ENCODE measurements at places on chromosomes 11 and 22.
A peak's percentile ranks its signal among the peaks of the same experiment; 100 is the strongest.

GRCh38 chr22:22687638-22688500, 43.5 kb downstream of the GGTLC2 start:
- no peak overlapping the region for H3K27ac ChIP-seq
- DNase-seq, result no peak
- no peak overlapping the region for H3K4me3 ChIP-seq
- no peaks in the 10 kb centered on the region for H3K4me1 ChIP-seq
- no peaks in the 10 kb centered on the region for H3K36me3 ChIP-seq

DNA sequence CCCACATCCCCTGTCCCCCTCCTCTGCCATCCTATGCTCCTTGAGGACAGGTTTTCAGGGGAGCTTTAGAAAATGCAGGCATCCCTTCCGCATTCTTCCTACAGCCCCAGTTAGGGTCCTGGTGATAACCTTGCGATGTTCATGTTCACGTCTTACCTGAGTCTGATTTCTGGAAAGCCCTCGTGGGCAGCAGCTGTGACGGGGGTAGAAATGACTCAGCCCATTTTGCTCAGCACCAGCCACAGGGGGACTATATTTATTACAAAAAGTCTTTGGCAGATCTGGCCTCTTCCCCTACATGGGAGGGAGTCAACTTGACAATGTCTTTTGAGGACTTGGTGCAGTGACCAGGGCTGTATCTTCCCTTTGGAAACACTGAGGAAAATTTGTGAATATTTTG, 12.3 kb downstream of the PKNOX2 start:
- no peaks in the 10 kb centered on the region for H3K36me3 ChIP-seq
- H3K27me3 ChIP-seq, result no peaks in the 10 kb centered on the region
- DNase-seq, result no peak
- H3K4me1 ChIP-seq, result peaks cover 51% of the 10 kb centered on the region

- peak; percentile 77 for DNase-seq
- no peaks in the 10 kb centered on the region for H3K27me3 ChIP-seq
- H3K4me3 ChIP-seq, result no peak overlapping the region
- no peaks in the 10 kb centered on the region for H3K4me1 ChIP-seq
These were observed 33.0 kb upstream of the P2RY2 start for GRCh38 chr11:73184953-73185671.

DNA sequence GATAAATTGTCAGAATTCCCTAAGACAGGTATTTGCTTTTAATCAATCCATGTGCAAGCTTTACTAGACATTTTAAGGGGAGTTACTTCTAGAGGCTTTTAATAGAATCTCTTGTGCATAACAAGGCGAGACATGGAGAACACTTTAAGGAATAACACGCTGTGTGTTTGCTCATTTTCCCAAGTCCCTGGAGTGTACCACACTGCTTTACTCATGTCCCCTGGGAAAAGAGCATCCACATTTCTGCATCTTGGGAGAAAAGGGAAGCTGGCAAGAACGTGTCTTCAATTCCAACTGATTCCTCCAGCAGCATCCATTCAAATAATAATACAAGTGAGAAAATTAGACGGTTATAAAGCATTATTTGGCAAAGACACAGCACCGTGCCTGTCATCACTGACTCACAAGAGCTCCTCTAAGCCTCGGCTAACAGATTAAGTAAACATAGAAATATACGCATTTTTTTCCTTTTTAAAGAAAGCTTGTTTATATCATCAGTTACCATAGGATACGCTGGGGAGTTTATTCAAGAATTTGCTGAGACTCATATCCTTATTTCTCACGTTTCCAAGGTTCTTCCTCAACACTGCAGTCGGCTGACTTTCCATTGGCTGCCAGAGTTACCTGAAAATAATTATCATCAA, 121.5 kb downstream of the CD44 start:
- H3K4me3 ChIP-seq, result no peak overlapping the region
- no peak overlapping the region for H3K27ac ChIP-seq
- DNase-seq, result no peak
- no peaks in the 10 kb centered on the region for H3K27me3 ChIP-seq
- no peaks in the 10 kb centered on the region for H3K36me3 ChIP-seq
- H3K4me1 ChIP-seq, result no peaks in the 10 kb centered on the region

GRCh38 chr11:13339195-13340153, 61.9 kb downstream of the BMAL1 start:
- peak overlapping the region; percentile 8 for H3K27ac ChIP-seq
- H3K4me1 ChIP-seq, result no peaks in the 10 kb centered on the region
- no peaks in the 10 kb centered on the region for H3K27me3 ChIP-seq
- H3K36me3 ChIP-seq, result no peaks in the 10 kb centered on the region

DNA sequence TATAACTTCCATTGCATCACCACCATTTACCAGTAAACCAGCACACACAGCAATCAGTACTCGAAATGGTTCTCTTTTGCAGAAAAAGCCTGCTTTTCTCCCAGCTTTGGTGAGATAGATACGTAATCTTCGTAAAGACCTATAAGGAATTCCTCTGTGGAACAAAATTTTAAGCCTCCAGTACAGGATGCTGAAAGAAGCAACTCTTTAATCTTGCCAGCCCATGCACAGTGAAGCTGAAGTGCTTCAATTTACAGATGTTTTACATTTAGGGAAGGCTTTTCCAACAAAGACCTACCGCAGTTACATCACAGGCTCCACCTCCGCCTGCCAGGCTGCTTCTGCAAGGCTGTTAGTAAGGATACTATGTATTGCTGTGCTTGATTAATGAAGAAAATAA, 1.9 kb downstream of the ELMOD1 start:
- DNase-seq, result no peak
- H3K4me1 ChIP-seq, result no peaks in the 10 kb centered on the region
- H3K36me3 ChIP-seq, result no peaks in the 10 kb centered on the region
- H3K4me3 ChIP-seq, result no peak overlapping the region
- no peaks in the 10 kb centered on the region for H3K27me3 ChIP-seq
- no peak overlapping the region for H3K27ac ChIP-seq

DNA sequence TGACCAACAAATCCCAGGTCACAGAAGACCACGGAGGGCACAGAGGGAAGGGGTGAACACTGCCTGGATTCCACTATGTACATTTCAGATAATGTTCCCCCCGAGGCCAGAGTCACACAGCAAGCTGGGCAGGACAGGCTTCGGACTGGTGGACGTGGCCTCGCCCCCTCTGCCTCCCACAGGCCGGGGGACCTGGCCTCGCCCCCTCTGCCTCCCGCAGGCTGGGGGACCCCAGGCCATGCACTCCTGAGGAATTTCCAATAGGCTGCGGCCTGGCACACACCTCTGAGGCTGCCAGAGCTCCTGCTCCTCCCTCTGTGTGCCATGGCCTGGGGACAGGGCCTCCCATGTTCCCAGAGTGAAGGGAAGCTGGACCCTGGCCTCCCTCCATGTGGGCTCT, 1352.8 kb downstream of the BRD1 start:
- H3K27ac ChIP-seq, result no peak overlapping the region
- no peak overlapping the region for H3K4me3 ChIP-seq

GRCh38 chr11:12087075-12088004, 23.1 kb upstream of the MICAL2 start:
- H3K4me3 ChIP-seq, result no peak overlapping the region
- H3K27ac ChIP-seq, result peak overlapping the region; percentile 89
- H3K27me3 ChIP-seq, result no peaks in the 10 kb centered on the region
- peaks cover 72% of the 10 kb centered on the region for H3K4me1 ChIP-seq
- DNase-seq, result no peak

Measured in right atrium auricular region (tissue), 2 donors.